ENCODE measurements at places on chromosomes 6 and 20.

GRCh38 chr6:25186919-25187318, 92.3 kb upstream of the CARMIL1 start:
- DNase-seq: no peak

GRCh38 chr6:137794516-137795201, 72.4 kb upstream of the TNFAIP3 start:
- DNase-seq: no peak

GRCh38 chr6:77461796-77462195, 1.5 kb downstream of the HTR1B start:
- no peak for DNase-seq

DNA sequence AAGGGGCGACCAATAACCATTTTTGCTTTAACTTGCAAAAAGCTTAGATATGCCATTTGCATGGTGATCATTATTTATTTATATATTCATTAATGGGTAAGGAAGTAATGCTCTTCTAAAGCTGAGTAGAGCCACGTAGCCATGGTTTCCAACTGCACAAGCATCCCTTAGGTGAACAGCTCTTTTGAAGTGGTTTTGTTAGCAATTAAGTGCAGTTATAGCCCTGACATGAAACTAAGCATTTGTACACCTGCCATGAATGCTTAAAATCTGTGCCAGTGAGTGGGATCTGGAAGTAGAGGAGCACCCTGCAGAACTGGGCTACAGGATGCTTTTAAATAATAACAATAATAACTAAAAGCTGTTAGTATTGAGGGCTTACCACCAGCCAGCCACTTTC, 19.1 kb downstream of the TRAF3IP2 start:
- no peak for DNase-seq

DNA sequence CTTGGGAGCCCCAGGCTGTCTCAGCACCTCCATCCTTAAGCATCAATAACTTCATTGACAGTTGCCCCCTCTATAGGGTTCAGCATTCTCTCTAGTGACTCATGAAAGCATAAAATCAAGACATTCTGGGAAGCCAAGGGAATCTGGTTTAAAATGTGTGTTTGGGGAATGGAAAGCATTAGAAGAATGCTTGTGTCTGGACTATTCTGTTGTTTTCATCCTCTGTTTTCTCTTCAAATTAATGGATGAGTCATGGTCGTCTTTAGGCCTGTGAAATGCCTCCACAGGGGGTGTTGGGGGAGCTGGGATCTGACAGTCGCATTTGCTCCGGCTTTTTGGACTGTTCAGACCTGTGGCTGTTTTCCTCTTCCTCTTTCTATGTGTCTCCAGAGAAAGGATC, 279.7 kb downstream of the CDC5L start:
- peak; percentile 99 for DNase-seq

DNA sequence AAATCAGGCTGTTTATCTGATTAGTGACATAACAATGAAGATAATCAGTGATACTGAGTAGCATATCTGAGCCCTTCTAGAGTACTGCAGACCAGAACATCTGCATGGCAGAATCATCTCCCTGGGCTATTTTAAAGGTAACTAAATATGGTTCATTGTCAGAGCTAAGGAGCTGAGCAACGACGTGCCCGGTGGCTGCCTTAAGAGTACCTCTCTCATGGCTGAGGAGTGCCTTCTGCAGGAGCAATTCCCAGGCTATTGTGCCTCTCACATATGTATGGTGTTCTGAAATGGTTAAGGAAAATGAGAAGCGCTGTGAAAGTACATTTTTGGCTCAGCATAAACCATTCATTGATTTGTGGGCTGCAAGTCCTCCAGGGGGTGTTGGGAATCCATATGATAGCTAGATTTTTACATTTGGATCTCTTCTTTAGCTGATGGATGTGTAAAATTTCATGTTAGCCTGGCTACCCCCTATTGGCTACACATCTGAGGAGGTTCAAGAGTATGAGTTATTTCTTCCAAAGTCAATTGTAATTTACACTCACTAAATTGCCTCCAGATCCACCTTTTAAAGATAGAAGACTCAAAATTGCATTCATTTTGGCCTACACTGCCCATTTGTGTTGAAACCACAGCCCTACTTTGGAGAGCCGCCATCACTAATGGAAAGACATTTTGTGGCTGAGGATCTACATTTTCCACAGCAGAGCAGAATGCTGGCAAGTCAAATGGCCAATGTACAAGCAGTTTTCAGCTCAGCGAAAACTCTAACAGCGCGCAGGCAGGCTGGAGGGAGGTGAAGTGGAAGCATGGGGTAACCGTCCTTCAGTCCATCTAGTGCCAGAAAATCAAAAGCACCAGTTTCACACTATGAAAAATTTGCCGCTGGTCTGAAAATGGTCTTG, 198.0 kb downstream of the SIM1 start:
- DNase-seq: peak; percentile 27
